ENCODE measurements at places on chromosomes 1 and 21.

GRCh38 chr1:6025269-6026094 is 20.2 kb upstream of the KCNAB2 start:
- peak; percentile 45 for DNase-seq

GRCh38 chr1:26161415-26162219 is 2.7 kb downstream of the FAM110D start:
- peak; percentile 60 for DNase-seq

DNA sequence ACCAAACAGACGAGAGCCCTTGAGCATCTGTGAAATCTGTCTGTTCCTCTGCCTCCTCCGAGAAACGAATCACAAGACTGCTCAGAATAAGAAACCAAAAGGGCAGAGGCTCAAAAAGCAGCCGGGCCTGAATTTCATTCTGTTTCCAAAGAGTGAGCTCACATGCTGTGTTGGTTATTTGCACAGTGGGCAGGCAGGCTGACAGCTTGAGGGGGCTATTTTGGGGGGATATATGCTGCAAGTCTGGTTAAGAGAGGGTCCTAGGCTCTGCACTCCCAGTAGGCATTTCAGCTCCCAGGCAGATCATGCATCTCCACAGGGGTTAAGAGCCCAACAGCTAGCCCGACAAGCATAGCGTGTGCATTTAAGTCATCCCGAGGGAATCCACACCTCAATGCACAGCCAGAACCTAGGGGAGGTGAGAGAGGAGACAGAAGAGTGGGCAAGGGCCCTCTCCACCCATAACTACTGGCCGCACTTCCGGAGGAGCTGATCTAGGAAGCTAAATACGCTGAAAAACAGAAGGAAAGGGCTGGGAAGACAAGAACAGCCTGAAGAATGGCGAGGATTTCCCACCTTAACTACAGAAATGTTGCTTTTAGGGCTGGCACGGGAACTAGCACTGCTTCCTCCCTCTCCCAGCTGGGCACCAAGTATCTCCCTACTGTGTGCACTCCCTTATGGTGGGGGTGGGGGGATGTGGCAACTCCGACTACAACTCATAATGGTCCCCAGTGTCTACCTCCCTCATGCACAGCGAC is 3.7 kb downstream of the PGBD5 start:
- DNase-seq = no peak

- no peak for DNase-seq
Measured at GRCh38 chr1:193540511-193540910, 354.1 kb upstream of the B3GALT2 start.

DNA sequence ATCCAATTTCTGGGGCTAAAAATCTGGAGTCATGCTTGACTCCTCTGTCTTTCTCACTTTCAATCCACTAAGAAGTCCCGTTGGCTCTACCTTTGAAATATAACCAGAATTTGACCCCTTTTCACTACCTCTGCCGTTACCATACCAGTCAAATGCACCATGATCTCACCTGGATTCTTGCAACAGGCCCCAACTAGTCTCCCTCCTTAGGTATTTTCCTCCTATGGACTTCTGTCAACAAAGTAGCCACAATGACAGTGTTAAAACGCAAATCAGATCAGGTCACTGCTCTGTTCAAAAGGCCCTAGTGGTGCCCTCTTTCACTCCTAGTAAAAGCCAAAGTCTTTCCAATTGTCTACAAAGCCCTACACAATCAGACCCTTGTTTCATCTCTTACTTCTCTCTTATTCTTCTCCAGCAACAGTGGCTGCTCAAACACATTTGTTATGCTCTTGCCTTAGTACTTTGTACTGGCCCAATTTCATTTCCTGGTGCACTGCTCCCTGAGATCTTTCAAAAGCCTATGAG is 35.7 kb upstream of the AGL start:
- no peak for DNase-seq
